G401 (cell line): ENCODE measurements at places on chromosomes 7 and 10. TPM values are rescaled to one million over a fixed set of nuclear protein-coding genes. Genes with fewer than 3 reads are reported as not detected.
A peak's percentile ranks its signal among the peaks of the same experiment; 100 is the strongest.

GRCh38 chr7:107877731-107878382 lies 13.1 kb upstream of the DLD start:
- no peak for DNase-seq

The SHOC2 gene
- 9.4 and 14.2 TPM in 2 replicates for total RNA-seq

DNA sequence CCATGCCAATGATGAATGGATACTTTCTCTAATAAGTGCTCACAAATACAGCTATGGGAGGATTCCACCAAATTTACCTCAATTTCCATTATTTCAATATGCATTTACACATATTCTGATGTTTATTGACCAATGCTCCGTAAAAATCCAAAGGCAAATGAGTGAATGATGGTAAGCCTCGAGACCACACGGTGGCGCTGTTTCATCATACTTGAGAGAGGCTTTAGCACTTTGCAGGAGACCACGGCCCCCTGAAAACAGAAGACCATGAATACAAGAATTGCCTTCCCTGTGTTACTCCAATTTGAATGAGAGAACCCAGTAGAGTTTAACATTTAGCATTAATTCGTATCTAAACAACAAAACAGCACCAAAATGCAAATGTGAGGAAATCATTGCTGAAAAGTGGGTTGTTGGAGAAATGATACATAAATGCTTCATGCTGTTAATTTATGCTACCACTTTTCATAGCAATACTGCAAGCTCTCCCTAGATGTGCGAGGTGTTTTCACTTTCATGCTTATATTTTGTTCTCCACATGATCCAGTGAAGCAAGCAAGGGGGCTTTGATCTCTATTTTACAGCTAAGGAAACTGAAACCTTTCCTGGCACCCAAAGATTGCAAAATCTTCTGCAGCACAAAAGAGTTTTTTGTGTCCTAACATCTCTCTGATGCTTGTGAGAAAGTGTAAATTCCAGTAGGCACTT lies 35.4 kb downstream of the TRIL start:
- DNase-seq: peak; percentile 90

GRCh38 chr7:141954334-141954733 lies 7.6 kb upstream of the CLEC5A start:
- no peak for DNase-seq

DNA sequence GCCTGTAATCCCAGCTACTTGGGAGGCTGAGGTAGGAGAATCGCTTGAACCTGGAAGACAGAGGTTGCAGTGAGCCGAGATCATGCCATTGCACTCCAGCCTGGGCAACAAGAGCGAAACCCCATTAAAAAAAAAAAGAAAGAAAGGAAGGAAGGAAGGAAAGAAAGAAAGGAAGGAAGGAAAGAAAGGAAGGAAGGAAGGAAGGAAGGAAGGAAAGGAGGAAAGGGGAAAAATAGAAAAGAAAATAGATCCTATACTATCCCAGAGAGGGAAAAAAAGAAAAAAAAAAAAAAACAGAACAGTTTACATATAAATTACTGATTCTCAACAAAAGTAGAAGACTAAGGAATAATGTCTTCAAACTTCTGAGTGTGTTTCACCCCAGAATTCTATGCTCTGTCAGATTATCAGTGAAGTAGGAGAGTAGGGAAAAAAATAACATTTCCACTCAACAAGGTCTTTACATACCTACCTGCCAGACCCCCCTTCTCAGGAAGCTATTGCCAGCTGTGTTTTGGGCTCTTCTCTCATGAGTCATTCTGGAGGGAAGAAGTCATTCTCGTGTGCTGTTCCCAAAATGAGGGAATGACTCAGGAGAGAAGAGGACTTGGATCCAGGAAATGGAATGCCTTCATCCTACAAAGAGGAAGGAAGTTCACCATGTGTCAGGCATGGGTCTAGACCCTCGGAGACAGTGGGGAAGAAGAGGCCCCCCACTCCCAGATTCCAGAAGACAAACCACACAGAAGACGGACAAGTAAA lies 20.9 kb downstream of the RGS10 start:
- DNase-seq: no peak

DNA sequence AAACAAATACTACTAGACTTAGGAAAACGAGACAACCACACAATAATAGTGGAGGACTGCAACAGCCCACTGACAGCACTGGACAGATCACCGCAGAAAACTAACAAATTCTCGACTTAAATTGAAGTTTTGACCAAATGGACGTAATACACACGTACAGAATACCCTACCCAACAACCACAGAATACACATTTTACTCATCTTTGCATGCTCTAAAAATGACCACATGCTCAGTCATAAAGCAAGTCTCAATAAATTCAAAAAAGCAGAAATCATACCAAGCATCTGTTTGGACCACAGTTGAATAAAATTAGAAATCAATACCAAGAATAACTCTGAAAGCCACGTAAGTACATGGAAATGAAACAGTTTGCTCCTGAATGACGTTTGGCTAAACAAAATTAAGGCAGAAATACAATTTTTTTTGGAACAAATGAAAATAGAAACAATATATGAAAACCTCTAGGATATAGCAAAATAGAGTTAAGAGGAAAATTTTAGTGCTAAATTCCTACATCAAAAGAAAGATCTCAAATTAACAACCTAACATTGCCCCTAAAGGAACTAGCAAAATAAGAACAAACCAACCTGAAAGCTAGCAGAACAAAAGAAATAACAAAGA lies 30.6 kb downstream of the MAPK8 start:
- no peak for DNase-seq

DNA sequence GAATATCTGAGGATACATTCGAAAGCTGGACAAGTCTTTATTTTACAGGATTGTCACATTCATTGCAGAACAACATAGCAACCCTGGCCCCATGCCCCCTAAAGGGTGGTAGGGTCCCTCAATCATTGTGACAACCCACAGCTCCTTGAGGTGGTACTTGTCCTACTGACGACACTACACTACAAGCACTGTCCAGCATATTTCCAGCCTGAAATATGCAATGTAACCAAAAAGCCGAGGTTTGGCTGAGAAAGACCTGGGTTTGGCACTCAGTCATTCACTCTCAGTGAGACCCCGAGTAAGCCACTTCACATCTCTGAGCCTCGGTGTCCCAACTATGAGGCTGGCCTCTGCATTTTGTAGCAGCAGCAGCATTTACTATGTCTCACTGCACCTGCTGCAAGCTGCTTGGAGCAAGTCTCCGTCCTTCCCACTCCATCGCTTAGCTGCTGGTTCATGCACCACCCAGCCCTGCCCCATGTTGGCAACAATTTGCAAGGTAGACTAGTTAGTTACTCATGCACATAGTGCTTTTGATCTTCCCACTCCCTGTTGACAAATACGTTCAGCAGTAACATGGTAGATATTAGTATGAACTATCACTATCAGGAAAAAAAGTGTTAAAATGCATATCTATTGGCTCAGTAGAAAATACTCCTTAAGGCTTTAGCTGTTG lies 43.6 kb upstream of the TNPO3 start:
- no peak for DNase-seq

DNA sequence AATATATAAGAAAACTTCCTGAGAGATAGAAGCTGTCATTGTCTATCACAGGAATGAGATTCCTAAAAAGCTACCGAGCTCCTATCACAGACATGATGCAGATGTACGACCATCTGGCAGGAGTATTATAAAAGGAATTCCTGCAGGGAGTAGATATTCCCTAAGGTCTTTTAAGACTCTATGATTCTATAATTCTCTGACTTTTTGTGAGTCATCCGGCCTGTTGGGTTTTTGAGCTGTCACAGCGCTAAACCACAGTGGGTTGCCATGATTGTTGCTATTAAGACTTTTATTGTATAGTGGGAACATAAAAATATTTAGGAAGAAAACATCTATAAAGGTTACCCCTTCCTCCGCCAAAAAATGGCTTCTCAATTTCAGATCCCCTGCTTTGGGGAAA lies 223.4 kb downstream of the BMPER start:
- no peak for DNase-seq

GRCh38 chr7:109354000-109354399 lies 784.3 kb downstream of the DNAJB9 start:
- DNase-seq: no peak

DNA sequence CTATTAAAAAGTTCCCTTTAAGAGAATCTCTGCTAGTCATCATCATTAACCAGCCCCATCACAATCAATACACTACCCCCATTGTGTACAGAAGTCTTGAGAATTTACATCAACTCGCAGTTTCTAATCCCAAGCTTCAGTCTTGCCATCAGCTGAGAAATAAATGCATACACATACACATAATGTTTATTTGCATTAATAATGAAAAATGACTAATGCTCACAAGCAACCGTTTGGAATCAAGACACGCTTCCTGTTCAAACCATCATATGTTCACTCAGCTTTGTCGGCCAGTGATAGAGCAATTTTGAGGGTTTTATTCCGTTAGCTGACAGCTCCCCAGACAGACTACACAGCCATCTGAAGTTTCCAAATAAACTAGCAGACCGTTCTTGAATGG lies 287.1 kb downstream of the SFMBT2 start:
- no peak for DNase-seq

The ALOX5 gene
- total RNA-seq: not detected in 2 replicates

DNA sequence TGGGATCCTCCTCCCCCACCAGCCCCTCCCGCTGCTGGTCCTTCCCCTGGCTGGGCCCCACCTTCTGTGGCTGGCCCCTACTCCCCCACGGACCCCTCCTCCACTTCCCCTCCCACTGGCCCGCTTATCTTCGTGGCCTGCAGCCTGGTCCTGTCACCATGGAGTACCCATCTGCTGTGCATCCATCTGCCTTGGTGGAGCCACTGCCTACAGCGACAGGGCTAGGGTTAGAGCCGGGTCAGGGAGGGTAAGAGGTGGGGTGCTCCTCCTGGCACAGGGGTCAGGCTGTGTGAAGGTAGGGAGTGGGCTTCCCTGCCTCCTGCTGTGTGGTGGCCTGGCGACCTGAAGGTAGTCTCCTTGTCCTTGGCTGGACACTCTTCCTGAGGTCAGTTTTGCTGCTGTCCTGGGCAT lies 5.2 kb downstream of the ADCY1 start:
- no peak for DNase-seq

The DCLRE1A gene
- 8.2 and 8.4 TPM in 2 replicates for total RNA-seq

DNA sequence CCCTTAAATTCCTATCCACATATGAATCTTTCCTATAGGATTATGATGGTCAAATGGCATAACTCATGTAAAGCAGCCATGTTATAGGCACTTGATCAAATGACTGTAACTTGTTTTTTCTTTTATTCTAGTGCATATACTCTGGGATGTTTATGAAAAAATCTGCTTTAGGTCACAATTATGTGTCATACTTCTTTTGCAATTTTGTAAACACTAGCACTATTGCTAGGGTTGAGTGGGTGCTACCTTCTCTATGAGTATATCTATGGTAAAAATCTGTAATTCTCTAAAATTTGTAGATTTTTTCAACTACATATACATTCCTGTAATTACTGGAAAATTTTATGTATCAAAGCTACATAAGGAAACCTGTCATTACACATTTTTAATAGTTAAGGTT lies 50.0 kb downstream of the HGF start:
- DNase-seq: no peak

- no peak for DNase-seq
These were observed 350.9 kb upstream of the NPVF start for GRCh38 chr7:25578991-25579777.

GRCh38 chr7:130872341-130872740 lies 138.3 kb upstream of the KLF14 start:
- DNase-seq: no peak

- no peak for DNase-seq
These were observed 129.8 kb downstream of the GPR158 start for GRCh38 chr10:25304606-25305005.

DNA sequence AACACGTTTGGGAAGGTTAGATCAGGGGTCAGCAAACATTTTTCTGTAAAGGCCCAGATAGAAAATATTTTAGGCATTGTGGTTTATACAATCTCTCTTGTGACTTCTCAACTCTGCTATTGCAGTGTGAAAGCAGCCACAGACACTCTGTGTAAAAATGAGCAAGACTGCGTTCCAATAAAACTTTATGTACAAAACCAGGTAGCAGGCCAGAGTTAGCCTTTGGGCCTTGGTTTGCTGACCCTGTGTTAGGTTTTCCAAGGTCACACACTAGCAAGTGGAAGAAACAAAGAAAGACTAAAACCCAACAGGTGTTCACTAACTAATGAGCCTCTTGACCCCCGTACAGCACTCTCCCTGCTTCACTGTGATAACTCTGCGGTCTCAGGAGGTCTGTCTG lies 14.9 kb upstream of the PAXIP1 start:
- no peak for DNase-seq

GRCh38 chr10:102583435-102584417 lies 60.6 kb upstream of the TRIM8 start:
- peak; percentile 96 for DNase-seq

DNA sequence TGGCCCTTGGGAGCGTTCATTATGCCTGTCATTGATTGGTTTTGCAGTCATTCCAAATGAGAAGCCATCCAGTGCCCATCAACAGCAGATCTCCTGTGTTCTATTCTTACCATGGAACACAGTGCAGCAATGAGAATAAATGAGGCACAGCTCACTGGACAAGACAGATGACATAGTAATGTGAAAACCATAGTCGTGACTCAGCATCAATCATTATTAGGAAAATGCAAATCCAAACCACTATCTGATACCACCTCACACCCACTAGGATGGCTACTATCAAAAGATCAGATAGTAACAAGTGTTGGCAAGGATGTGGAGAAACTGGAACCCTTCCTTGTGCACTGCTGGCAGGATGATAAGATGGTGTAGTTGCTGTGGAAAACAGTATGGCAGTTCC lies 144.7 kb downstream of the ARHGAP22 start:
- DNase-seq: no peak

DNA sequence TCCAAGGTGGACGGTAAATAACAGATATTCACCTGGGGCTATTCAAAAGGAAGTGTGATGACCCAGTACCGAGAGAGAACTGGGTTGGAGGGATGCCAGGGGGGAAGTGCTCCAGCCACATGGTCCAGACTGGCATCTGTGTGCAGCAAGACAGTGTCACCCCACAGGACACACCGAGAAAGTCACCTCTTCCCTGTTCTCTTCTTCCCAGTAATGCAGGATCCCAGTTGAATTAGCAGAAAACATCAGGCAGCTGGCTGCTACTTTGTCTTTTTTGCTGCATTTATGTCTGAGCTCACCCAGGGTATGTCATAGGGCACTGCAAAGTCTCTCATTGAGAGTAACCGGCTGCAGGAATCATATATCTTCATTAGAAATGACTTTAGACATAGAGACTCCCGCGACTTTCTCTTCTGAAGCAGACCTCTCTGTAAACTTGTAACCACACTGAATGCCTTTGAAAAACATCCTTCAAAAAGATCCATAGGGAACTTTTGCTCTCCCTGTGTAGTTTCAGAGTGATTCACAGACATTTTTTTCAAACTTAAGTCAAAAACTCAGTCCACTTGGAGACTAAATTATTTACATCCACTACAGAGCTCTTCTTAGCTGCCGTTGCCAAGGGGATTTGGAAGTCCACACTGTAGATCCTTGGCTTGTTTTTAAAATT lies 609.0 kb upstream of the DPP6 start:
- peak; percentile 57 for DNase-seq

- DNase-seq: no peak
These were observed 84.4 kb downstream of the TNS3 start for GRCh38 chr7:47497367-47498096.
